ENCODE measurements at places on chromosomes 13 and 19.

DNA sequence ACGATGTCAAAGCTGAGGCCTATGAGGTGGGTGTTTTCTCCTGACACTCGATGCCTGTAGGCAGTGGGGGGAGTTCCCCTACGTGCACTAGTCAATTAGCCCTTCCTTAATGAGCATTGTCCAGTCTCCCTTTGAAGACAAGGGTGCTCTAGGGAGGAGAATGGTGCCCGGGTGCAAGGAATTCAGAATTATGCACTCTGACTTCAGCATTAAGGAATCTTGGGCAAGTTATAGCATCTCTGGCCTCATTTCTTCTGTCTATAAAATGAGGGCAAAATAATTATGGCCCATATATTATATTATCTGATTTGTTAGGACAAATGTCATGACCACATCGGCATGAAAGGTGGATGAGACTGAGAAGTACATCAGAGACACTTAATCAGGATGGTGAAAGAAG is 82.1 kb upstream of the SLC7A1 start:
- no peak for DNase-seq

GRCh38 chr19:6092329-6093286 is 17.7 kb downstream of the RFX2 start:
- DNase-seq = peak; percentile 80

DNA sequence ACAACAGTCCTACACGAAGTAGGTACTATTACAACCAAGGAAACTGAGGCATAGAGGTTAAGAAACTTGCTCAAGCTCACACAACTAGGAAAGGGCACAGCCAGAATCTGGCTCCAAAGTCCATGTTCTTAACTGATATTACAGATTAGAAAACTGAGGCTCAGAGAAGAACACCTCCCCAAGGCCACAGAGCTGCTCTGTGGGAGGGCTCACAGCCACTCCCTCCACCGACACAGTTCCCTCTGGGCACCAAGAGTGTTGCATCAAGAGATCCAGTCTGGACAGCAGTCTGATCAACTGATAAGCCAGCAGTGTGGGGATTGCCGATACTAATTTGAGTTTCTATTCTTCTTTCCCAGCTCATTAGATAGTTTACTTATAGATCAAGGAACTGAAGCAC is 29.5 kb downstream of the SLC15A1 start:
- no peak for DNase-seq

- no peak for DNase-seq
Observed at GRCh38 chr13:97810152-97810551, 143.3 kb upstream of the IPO5 start.

GRCh38 chr13:100808330-100809128 is 133.9 kb upstream of the TMTC4 start:
- DNase-seq = peak; percentile 78

DNA sequence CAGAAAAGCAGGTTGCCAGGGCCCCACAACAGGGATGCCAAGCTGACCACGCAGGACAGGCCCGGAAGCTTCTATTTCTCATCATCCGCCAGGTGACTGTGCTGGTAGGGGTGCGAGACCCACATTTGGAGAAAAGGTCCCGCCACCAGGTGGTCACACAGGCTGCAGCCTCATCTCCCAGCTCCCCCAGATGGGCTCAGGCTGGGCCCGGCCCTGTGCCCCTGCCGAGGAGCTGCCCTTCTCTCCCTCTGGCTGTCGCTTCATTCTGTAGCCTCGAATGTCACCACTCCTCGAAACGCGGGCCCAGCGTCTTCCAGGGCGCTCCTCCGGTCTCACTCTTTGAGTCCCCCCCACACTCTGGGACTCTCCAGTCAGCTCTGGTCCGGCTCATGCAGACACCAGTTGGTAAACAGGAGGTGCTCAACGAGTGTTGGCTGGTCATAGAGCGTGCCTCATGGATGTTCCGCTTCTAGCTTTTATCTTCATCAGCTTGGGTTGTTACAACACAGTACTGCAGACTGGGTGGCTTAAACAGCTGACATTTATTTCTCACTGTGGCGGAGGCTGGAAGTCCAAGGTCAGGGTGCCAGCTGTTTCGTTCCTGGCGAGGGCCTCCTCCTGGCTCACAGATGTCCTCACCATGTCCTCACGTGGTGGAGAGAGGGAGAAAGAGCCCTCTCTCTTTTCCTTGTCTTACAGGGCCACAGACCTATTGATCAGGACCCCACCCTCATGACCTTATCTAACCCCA is 87.1 kb downstream of the TEX29 start:
- DNase-seq = no peak

DNA sequence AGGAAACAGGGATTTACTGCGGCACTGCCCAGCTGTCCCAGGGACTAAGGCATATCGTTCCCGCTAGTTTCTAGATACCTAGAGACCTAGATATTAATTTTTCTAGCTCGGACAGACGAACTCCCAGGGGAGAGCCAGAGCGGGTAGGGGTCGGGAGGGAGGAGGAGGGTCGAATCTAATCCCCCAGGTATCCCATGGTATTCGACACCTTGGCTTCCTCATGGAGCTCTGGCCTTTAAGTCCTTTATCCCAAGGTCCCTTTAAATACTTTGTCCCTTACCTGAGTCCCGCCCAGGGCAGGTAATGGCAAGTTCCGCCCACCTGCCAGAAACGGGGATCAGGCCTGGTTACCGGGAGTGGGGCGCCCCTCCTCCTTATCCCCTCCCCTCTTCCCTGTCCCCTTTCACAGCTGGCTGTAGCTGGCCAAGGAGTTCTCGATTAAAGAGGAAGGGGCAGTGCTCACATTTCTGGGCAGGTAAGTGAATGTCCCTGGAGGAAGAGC is at the start of gene PRRG2:
Gene PRRG2 (plus strand): TSS at position 310 of the 502 bp plus-strand sequence. CDS start 1,904 bp downstream, outside the sequence.
- DNase-seq = no peak

GRCh38 chr13:48490241-48490640 is 42.6 kb downstream of the RCBTB2 start:
- no peak for DNase-seq

DNA sequence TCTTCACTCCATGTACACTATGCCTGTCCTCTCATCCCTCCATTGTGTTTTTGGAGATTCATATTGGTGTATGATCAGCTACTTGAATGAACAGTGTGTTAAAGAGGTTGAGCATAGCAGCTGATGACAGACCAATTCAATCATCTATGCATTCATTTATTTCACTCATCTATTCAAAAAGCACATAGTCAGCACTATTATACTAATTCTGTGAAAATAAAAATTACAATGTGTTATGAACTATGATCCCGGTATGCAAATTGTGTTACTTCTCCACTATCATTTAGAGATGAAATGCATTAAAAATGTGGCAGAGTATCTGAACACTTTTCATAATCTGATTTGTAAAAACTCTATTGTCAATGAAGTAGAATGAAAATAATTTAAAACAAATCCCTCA is 5.9 kb downstream of the TRPC4 start:
- no peak for DNase-seq

DNA sequence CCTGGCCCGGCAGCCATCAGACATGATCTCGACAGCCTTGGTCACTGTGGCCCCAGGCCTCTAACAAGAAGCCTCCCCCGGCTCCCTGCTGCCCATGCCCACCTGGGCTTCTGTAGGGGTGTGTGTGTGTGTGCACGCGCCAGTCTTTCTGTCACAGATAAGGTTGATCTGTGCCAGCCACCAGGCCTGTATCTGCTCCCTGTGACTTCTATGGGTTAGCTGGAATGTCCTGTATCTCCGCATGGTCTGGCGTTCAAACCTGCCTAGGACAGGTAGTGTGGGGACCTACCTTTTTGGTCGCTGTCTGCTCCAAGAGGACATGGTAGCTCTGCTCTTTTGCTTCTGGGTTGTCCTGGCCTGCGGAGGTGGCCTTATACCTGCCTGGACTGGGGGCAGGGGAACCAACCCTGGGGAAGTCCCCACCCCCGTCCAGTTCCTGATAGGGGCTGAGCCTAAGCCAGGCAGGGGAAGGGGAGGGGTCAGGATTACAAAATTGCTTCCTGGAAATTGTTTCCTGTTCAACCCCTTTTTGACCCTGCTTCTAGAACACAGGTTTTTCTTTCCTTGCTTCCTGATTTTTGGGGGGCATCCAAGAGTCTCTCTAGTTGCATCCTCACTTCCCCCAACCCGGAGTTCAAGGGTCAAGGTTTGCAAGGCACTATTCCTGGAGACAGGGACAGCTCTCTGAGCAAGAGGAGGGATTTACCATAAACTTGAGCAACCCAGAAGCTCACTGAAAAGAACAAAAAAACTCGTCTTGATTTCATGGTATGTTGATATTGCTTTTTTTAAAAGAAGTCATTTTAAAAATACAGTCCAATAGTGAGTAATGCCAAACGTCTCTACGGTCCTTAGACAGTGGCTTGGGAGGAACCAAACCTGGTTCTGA is at the start of gene LRG1:
Gene LRG1 (minus strand): TSS at position 344 of the 889 bp plus-strand sequence. CDS start 23 bp downstream, at position 321.
- DNase-seq = no peak

DNA sequence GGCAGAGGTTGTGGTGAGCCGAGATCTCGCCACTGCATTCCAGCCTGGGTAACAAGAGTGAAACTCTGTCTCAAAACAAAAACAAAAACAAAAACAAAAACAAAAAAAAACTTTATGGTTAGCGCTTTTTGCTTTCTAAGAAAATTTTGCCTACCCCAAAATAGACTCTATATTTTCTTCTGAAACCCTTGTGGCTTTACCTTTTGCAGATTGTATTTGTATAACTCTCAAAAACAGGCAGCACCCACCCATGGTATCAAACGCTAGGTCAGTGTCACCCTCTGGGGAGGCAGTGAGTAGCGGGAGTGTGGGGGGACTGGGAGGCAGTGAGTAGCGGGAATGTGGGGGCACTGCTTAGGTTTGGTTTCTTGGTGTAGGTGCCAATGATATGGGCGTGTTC is 7.5 kb upstream of the SLC39A3 start:
- no peak for DNase-seq

GRCh38 chr13:43006893-43007631 is 15.0 kb upstream of the EPSTI1 start:
- no peak for DNase-seq

GRCh38 chr13:114010401-114011101 is 36.7 kb upstream of the C13orf46 start:
- DNase-seq = no peak

- no peak for DNase-seq
Observed at GRCh38 chr19:10245189-10245939, 6.7 kb upstream of the MRPL4 start.

GRCh38 chr19:51103926-51104341 is 4.3 kb downstream of the CTU1 start:
- peak; percentile 55 for DNase-seq

DNA sequence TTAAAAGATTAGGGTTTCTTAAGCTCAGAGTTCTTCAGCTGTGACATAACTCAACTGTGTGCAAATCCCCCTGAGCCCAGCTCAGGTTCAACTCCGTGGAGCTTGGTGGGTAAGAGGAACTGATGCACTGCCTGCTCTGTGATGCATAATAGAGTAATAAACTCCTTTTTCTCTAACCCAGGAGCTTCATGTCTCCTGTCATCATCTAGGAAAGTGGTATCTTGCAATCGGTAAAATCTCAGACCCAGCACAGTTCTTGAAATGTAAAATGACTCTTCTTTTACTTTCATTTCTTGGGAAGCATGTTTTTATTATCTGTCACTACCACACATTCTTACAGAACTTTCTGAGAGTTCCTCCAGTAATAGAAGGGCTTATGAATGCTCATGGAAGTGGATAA is 123.8 kb upstream of the PCDH9 start:
- DNase-seq = peak; percentile 6
